Progenitor cell of endocrine pancreas (in vitro differentiated cells): ENCODE measurements at places on chromosomes 4 and X. TPM values are rescaled to one million over a fixed set of nuclear protein-coding genes. Genes with fewer than 3 reads are reported as not detected.

- no peaks in the 10 kb centered on the region for H3K4me1 ChIP-seq
- no peak overlapping the region for H3K4me3 ChIP-seq
- H3K36me3 ChIP-seq: no peaks in the 10 kb centered on the region
These were observed 10.9 kb upstream of the NALF2 start for GRCh38 chrX:69493193-69493592.

GRCh38 chr4:137519406-137519805 is 12.9 kb downstream of the PCDH18 start:
- H3K4me3 ChIP-seq: no peak overlapping the region
- H3K36me3 ChIP-seq: peaks cover 6% of the 10 kb centered on the region
- no peak for DNase-seq
- H3K27me3 ChIP-seq: no peaks in the 10 kb centered on the region
- H3K27ac ChIP-seq: no peak overlapping the region

- H3K27me3 ChIP-seq: no peaks in the 10 kb centered on the region
- no peak overlapping the region for H3K27ac ChIP-seq
- H3K4me1 ChIP-seq: no peaks in the 10 kb centered on the region
- H3K4me3 ChIP-seq: no peak overlapping the region
- DNase-seq: no peak
These were observed 45.5 kb downstream of the TMEM144 start for GRCh38 chr4:158255727-158256324.

DNA sequence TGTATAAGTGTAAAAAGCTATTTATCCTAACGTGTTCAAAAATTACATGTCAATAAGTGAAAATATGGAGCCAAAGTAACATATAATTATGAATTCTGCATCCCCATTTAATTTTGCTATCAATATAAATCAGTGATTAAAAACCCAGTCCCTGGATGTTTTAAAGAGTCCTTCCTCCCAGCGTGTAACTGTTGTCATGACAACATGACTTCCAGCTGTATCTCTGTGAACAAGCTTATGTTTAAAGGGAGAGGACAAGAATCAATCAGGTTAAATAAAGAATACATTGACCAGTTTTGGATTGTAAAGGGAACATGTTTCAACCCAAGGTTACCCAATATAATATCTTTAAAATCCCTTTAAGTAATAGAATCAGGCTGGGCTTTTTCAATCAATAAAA is 219.7 kb downstream of the NSUN7 start:
- no peak for DNase-seq
- H3K27ac ChIP-seq: no peak overlapping the region
- peaks cover 5% of the 10 kb centered on the region for H3K4me1 ChIP-seq
- H3K36me3 ChIP-seq: peaks cover 3% of the 10 kb centered on the region
- no peak overlapping the region for H3K4me3 ChIP-seq

GRCh38 chrX:12693754-12694153 is 97.5 kb upstream of the PRPS2 start:
- no peak overlapping the region for H3K4me3 ChIP-seq
- no peaks in the 10 kb centered on the region for H3K36me3 ChIP-seq
- DNase-seq: no peak
- H3K4me1 ChIP-seq: no peaks in the 10 kb centered on the region
- no peaks in the 10 kb centered on the region for H3K27me3 ChIP-seq

- no peak overlapping the region for H3K4me3 ChIP-seq
- no peaks in the 10 kb centered on the region for H3K27me3 ChIP-seq
- DNase-seq: no peak
- H3K4me1 ChIP-seq: peaks cover 7% of the 10 kb centered on the region
- no peaks in the 10 kb centered on the region for H3K36me3 ChIP-seq
These were observed 43.3 kb upstream of the RASSF6 start for GRCh38 chr4:73663576-73663975.

Gene TRO
- 156 and 169 TPM in 2 replicates for total RNA-seq

Gene BMPR1B
- 21.1 and 23.2 TPM in 2 replicates for total RNA-seq
